Fibroblast of pulmonary artery (primary cell): ENCODE measurements at places on chromosomes 7 and 10.

GRCh38 chr10:103442031-103442461, 10.1 kb downstream of the CALHM2 start:
- peak; percentile 88 for DNase-seq

DNA sequence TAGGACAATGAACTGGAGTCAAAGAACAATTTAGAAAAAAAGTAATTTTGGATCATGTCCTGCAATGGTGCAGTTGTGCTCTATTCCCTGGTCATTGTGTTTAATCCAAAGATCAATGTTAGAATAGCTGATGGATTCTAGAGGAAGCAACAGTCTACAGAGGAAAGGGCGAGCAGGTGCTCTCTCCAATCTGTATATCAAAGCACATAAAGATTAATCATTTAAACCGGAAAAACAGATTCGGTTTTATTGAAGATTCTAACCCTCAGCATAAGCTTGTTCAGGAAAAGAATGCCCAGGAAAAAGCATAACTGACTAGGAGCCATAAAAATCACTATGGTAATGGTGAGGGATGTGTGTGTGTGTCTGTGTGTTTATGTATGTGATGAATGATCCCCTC, 110.3 kb downstream of the MALRD1 start:
- DNase-seq, result no peak

GRCh38 chr10:131354380-131354779, 42.9 kb upstream of the TCERG1L start:
- DNase-seq, result no peak

GRCh38 chr10:79133416-79133815, 64.7 kb downstream of the ZMIZ1 start:
- no peak for DNase-seq
